T-helper 17 cell (primary cell): ENCODE measurements at places on chromosomes 16 and 17. TPM values are rescaled to one million over a fixed set of nuclear protein-coding genes. Genes with fewer than 3 reads are reported as not detected.

- H3K27me3 ChIP-seq, result peaks cover 32% of the 10 kb centered on the region
- no peak overlapping the region for H3K4me3 ChIP-seq
- no peak for DNase-seq
- H3K36me3 ChIP-seq, result peaks cover 7% of the 10 kb centered on the region
- H3K27ac ChIP-seq, result peak overlapping the region; percentile 43
- peaks cover 5% of the 10 kb centered on the region for H3K4me1 ChIP-seq
Observed at GRCh38 chr17:1997289-1997926, 27.7 kb downstream of the RTN4RL1 start.

- H3K4me1 ChIP-seq, result no peaks in the 10 kb centered on the region
- no peak for DNase-seq
Observed at GRCh38 chr17:15039366-15039765, 225.8 kb downstream of the PMP22 start.

DNA sequence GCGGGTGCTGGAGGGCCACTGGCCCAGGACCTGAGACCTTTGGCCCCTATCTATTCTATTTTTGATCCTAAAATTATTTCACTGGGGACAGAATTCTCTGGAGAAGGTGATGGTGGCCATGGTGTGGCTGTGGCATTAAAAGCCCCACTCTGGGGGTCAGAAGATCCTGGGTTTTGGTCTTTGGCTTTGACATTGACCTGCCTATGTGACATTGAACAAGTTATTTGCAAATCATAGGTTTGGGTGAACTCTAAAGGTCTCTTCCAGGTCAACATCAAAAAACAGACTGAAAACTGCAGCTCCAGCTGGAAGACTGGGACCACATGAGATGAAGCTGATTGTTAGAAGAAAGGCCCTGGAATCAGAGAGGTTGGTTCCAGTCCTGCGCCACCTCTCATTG lies 2.3 kb upstream of the CDH1 start:
- H3K36me3 ChIP-seq, result peaks cover 5% of the 10 kb centered on the region
- no peak overlapping the region for H3K27ac ChIP-seq
- peaks cover 3% of the 10 kb centered on the region for H3K4me1 ChIP-seq
- DNase-seq, result no peak
- peaks cover 35% of the 10 kb centered on the region for H3K27me3 ChIP-seq

The PAFAH1B1 gene
- 149 TPM for total RNA-seq

GRCh38 chr16:55662644-55663031 lies 6.8 kb downstream of the SLC6A2 start:
- no peak overlapping the region for H3K4me3 ChIP-seq
- no peak for DNase-seq
- H3K4me1 ChIP-seq, result no peaks in the 10 kb centered on the region
- no peak overlapping the region for H3K27ac ChIP-seq
- no peaks in the 10 kb centered on the region for H3K36me3 ChIP-seq

The ASPA gene
- total RNA-seq, result not detected

GRCh38 chr16:75341564-75342307 lies 90.3 kb upstream of the BCAR1 start:
- DNase-seq, result no peak
- H3K4me3 ChIP-seq, result no peak overlapping the region
- H3K36me3 ChIP-seq, result peaks cover 9% of the 10 kb centered on the region
- peaks cover 12% of the 10 kb centered on the region for H3K4me1 ChIP-seq

DNA sequence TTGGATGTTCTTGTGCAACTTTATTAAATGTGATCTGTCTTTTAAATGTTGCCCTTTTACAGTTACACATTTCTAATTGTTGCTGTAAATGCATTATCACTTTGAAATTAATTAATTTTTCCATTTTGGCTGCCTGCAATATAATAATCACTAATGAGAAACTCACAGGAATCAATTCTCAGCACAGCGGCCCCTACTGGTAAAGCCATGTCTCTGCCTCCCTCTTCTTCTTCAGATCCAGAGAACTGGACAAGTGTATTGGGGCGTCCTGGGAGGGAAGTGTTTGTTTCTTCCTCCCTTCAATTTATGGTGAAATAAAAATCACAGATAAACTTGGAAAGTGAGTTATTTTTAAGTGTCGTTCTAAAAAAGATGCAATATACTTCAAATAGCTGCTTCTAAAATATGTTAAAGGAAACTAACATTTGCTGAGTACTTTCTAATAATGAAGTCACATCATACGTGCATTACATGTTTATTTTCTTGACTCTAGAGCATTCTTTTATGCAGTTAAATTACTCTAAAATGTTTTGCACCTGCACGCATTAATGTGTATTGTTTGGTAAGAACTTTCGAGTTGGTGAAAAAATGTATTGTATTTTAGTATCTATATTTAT lies 338.0 kb downstream of the WWOX start:
- no peaks in the 10 kb centered on the region for H3K36me3 ChIP-seq
- no peak overlapping the region for H3K27ac ChIP-seq
- H3K4me3 ChIP-seq, result no peak overlapping the region
- no peak for DNase-seq
- H3K27me3 ChIP-seq, result no peaks in the 10 kb centered on the region

- no peak overlapping the region for H3K27ac ChIP-seq
- H3K4me3 ChIP-seq, result no peak overlapping the region
- H3K27me3 ChIP-seq, result no peaks in the 10 kb centered on the region
Observed at GRCh38 chr17:73533127-73533526, 111.1 kb downstream of the SDK2 start.

GRCh38 chr17:27450416-27450815 lies 5.8 kb upstream of the KSR1 start:
- no peaks in the 10 kb centered on the region for H3K27me3 ChIP-seq
- no peak for DNase-seq
- H3K27ac ChIP-seq, result no peak overlapping the region
- H3K4me3 ChIP-seq, result no peak overlapping the region

DNA sequence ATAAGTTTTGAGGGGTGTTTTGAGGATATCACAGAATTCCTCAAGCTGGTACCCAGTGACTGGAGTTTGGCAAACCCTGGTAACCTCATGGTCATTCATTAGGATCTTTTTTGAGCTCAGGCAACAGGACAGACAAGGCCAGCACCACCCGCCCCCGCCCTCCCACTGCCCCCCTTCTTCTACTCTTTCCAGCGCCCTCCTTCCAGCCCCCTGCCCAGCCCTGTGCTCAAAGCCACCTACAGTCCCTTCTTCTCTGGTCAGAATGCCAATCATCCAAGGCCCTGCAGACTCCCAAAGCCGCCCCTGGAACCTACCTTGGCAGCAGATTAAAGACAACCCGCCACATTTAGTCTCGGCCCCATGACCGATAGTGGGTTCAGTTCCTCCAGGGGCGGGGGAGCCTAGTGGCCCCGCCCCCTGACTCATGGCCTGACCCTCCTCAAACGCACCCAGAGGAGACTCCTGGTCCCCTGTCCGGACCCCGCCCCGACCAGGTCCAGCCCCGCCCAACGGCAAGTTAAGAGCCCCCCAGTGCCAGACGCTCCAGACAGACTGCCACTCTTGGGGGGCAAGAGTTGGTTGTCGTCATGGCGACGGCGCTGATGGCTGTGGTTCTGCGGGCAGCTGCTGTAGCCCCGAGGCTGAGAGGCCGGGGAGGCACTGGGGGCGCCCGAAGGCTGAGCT lies at the start of gene NAGS:
Gene NAGS, plus strand, starts transcription at position 546 of the 684 bp plus-strand sequence. Its CDS starts 42 bp downstream, at position 588.
- peaks cover 21% of the 10 kb centered on the region for H3K4me1 ChIP-seq
- no peaks in the 10 kb centered on the region for H3K36me3 ChIP-seq
- no peak within 1 kb of the TSS for H3K27ac ChIP-seq
- H3K27me3 ChIP-seq, result no peaks in the 10 kb centered on the region

GRCh38 chr16:72590151-72590937 lies 418.4 kb upstream of the PMFBP1 start:
- H3K27me3 ChIP-seq, result no peaks in the 10 kb centered on the region
- H3K4me1 ChIP-seq, result no peaks in the 10 kb centered on the region
- no peak overlapping the region for H3K4me3 ChIP-seq
- H3K27ac ChIP-seq, result no peak overlapping the region
- no peaks in the 10 kb centered on the region for H3K36me3 ChIP-seq
